CD4-positive, alpha-beta T cell treated with Interleukin-4 for 4 hours (primary cell): ENCODE measurements at places on chromosomes 5 and 9.

- DNase-seq = no peak
These were observed 111.8 kb downstream of the CAVIN4 start for GRCh38 chr9:100689635-100690034.

- DNase-seq = no peak
These were observed 9.5 kb upstream of the IL3 start for GRCh38 chr5:132050661-132051552.

DNA sequence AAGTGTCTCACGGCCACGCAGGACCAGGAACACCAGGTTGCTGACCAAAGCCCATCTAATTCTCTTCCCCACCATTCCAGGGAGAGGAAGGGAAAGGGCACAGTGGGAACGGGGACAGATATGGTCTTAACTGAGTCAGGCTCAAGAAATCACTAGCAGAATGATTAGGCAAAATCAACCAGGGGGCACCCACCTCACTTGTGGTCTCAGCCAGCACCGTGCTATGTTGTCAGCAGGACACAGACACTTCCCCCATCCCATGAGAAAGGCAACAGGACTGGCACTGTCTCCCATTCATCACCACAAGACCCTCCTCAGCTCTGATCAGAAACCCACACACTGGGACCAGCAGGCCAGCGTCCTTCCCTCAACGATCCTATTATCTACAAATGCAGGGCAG lies 2.9 kb downstream of the BICD2 start:
- DNase-seq = no peak

DNA sequence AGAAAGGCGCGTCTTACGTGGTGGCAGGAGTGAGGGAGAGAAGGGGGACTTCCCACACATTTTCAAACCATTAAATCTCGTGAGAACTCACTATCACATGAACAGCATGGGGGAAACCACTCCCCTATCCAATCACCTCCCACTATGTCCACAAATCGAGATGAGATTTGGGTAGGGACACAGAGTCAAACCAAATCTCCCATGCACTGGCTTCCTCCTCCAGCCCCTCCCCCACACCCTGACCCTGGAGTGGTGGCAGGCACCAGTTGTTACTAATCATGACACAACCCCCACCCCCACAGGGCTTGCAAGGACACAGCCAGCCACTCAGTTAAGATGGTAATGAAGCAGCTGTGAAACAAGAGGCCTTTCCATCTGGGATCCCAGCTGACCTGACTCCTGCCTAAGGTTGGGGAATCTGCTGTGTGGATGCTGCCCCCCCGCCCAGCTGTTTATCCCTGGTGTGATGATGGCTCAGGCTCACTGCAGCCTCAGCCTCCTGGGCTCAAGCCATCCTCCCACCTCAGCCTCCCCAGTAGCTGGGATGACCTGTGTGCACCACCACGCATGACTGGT lies 57.1 kb upstream of the FUBP3 start:
- no peak for DNase-seq

DNA sequence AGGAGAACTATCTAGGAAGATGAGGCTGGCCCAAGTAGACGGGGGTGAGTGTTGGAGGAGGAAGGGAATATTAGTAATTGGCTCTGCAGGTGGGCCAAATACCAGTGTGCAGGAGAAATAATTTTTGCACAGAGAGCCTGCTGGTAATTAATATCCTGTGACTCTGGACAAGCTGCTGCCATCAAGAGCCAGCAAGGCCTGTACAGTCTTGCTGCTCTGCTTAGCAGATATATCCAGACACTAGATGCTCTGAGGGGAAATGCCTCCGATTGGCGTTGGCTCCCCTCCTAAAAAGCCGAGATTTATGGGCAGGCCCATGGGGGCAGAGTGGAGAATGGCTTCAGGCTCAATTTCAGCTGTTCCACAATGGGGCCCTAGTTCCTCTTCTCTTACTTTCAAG lies 29.6 kb upstream of the ASTN2 start:
- no peak for DNase-seq

DNA sequence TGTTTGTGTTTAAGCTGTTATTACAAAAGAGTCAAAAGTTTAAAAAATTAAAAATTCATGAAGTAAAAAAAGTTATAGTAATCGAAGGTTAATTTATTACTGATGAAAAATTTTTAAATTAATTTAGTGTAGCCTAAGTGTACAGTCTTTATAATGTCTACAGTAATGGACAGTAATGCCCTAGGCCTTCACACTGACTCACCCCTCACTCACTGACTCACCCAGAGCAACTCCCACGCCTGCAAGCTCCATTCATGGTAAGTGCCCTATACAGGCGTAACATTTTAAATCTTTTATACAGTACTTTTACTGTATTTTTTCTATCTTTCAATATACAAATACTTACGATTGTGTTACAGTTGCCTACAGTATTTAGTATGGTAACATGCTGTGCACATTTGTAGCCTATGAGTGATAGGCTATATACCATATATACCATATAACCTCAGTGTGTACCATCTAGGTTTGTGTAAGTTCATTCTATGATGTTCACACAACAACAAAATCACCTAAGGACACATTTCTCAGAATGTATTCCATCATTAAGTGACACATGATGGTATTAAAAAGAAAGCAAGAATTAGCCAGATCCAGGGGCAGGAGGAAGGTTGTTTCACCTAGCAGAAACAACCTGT lies 40.1 kb downstream of the DCAF10 start:
- DNase-seq = no peak

DNA sequence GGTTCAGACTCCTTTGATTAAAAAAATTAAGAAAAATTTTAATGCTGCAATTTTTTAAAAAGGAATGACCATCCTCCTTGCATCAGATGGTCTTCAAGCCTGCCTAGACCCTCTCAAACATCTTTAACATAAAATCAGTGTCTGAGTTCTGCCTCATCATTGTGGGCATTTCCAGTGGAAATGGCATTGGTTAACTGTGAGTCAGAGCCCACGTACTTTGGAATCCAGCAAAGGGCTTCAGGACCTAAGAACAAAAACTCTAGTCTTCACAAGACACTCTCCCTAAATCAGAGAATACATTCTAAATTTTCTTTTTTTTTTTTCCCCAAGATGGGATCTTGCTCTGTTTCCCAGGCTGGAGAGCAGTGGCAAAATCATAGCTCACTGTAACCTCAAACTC lies 9.4 kb upstream of the C5orf15 start:
- DNase-seq = no peak

DNA sequence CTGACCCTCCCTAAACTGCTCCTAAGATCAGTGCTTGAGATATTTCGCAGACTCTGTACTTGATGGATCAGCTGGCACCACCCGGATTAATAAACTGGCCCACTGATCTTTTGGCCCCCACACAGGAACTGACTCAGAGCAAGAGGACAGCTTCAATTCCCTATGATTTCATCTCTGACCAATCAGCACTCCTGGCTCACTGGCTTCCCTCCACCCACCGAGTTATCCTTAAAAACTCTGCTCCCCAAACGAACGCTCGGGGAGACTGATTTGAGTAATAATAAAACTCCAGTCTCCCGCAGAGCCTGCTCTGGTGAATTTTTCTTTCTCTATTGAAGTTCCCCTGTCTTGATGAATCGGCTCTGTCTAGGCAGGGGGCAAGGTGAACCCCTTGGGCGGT lies 36.5 kb upstream of the CD180 start:
- DNase-seq = no peak

- no peak for DNase-seq
These were observed 110.7 kb upstream of the MAMDC2 start for GRCh38 chr9:69932901-69933300.

- peak; percentile 53 for DNase-seq
These were observed 938 bp downstream of the NINJ1 start for GRCh38 chr9:93132946-93133680.

DNA sequence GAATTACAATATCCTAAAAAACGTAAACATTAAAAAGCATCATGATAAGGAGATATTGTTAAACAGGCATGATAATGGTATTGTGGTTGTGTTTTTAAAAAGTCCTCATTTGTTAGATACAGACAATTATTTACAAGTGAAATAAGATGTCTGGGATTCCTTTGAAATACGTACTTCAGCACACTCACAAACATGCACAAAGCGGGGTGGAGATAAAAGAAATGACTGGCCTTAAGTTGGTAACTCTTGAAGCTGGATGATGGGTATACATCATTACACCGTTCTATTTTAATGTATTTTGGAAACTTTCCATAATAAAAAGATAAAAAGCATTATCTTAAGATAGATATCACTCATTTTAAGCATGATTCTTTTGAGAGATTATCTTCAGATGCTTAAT lies 1.0 kb downstream of the FAM200C start:
- DNase-seq = no peak

GRCh38 chr9:127437497-127438264 lies 13.5 kb downstream of the ZNF79 start:
- peak; percentile 36 for DNase-seq

DNA sequence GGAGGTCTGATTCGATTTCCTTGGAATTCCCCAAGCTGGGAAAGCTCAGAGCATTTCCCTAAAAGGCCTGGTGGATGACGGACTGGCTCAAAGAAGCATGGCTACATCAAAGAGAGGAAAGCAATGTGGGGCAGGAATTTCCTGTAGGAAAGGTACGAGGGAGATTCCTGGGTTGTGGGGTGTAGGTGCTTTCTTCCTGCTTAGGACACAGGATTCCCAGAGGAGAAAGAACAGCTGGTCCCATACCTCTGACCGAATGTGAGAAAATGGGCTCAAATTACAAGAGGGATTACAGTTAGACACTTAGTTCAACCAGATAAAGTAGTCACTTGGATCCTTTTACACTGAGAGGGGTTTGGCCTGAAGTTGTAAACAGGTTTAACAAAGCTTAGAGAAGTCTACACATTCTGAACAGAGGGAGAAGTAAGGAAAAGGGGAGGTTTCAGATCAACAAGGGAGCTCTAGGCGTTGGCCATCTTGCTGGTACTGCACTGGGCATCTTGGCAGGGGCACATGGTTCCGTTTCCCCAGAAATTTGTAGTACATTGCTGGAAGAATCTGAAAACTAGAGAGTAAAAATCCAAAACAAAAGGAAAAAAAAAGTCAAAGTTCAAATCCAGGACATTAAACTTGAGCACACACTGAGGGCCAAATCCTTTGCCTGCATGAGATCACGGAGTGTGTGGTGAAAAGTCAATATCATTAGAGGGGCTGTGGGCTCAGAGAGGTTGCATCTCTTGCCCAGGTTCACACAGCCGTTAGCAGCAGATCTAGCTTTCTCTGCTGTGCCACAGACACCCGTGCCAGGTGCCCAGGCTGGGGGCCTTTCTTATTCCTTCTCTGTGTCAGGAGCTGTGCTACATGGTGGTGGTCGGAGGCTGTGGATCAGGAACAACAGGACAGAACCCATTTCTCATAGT lies 171.3 kb downstream of the RGS3 start:
- DNase-seq = no peak

DNA sequence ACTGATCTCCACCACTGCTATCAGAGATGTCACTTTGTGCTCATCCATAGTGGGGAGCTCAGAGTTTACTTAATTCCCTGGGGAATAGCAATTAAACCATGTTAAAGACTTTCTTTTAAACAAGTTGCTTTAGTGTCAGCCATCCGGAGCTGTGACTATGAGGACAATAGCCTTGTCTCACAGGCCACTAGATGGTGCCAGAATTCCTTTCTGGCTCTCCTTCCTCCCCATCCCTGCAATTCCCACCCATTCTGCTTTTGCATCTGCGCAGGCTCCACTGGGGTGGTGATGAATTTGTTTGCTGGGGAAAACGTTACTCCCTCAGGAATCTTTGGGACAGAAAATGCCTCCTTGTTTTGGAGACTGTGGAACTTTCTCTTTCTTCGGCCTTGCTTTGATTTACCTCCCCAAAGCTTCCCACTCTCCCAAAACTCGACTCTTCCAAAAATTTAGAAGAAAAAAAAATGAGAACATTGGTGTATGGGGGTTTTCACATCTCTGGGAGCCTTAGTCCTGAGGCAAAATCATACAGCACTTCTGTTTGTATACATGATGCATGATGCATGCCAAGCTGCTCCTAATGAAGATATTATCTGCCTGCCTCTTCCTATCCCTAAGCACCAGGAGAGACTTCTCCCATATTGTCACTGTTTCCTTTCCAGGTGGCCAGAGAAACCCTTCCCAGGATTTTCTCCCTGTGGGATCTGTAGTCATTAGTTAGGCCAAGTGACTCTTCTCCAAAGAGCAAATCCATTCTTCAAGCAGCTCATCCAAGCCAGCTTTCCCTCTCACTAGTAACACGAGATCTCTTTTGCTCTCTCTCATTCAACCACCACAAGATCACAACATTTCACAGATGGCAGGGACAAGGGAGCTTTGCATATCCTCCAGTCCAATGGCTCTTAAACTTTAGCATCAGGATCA lies 466.1 kb downstream of the TLR4 start:
- DNase-seq = no peak

- no peak for DNase-seq
These were observed 1.1 kb downstream of the IL4 start for GRCh38 chr5:132674671-132675506.

DNA sequence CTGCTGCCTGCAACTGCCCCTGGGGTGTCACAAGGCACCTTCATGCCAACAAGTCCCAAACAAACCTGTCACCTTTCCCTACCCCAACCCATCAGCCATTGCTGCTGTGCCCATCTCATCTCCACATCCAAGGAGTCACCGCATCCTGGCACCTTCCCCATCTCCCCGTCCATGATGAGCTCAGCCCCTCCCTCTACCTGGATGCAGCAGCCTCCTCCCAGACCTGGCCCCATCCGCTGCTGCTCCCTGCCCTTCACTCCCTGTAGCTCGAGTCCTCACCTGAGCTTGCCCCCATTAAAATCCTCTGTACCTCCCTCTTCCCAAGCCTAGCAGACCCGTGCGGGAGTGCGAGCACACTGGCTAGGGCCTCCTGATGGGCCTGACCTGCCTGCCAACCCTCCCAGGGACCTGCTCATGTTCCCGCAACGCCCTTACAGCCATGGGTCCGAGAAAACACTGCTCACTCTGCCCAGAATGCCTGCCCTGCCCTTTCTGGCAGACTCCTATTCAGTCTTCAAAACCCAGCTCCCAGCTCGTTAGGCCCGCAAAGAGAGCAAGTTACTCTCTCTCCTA lies 110.6 kb downstream of the ADAMTS2 start:
- no peak for DNase-seq

GRCh38 chr9:13943176-13943575 lies 370.8 kb downstream of the NFIB start:
- DNase-seq = no peak

GRCh38 chr5:5309645-5310044 lies 112.8 kb upstream of the ICE1 start:
- DNase-seq = no peak

DNA sequence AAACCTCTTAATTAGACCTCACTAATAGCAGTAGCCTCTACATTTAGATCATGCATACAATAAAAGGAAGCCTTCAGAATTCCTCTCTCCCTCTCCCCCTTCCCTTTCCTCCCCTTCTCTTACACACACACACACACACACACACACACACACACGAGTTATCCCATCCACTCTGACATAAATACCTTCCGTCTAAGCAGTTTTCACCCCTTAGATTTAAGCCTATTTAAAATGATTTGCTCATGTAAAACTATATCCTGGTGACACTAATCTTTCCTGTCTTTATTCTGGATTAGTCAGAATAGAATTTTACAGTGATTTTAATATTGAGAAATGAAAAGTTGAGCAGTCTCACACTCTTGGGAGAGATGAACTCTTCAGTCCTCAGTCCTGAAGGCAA lies 35.0 kb downstream of the PRELID2 start:
- no peak for DNase-seq

- no peak for DNase-seq
These were observed 6.8 kb downstream of the FBP2 start for GRCh38 chr9:94586814-94587213.
